ENCODE measurements at places on chromosomes 16 and 17. TPM values are rescaled to one million over a fixed set of nuclear protein-coding genes. Genes with fewer than 3 reads are reported as not detected.

Gene IL17C
- not detected for total RNA-seq

Gene SLC38A8
- not detected for total RNA-seq

Gene GHDC
- total RNA-seq, result 9.8 TPM

Gene KRTAP2-2
- not detected for total RNA-seq

Gene SSTR5
- total RNA-seq, result 0.24 TPM

Gene CORO1A
- 6.1 TPM for total RNA-seq

Gene C16orf92
- total RNA-seq, result not detected

Gene TMUB2
- 39.5 TPM for total RNA-seq

Gene ANKRD11
- total RNA-seq, result 191 TPM

Gene CDH13
- total RNA-seq, result 124 TPM

Gene TLCD3A
- 36.6 TPM for total RNA-seq

Gene TMEM114
- not detected for total RNA-seq

Gene GGA2
- total RNA-seq, result 73.1 TPM

Gene HS3ST4
- total RNA-seq, result not detected

Gene FOXN1
- total RNA-seq, result not detected

Gene MAP3K14
- 7.9 TPM for total RNA-seq

Gene FA2H
- total RNA-seq, result not detected

Gene CLUH
- total RNA-seq, result 66.2 TPM

Gene CALB2
- total RNA-seq, result not detected

Gene GAST
- not detected for total RNA-seq

Gene LGALS9B
- not detected for total RNA-seq

Gene KRT23
- total RNA-seq, result not detected

Gene MT1X
- total RNA-seq, result 19.2 TPM

Gene SMYD4
- total RNA-seq, result 14.6 TPM

Gene CACNA1H
- not detected for total RNA-seq

Gene CDYL2
- 71.3 TPM for total RNA-seq

Gene RAPGEFL1
- 13.4 TPM for total RNA-seq

Gene TEKT3
- not detected for total RNA-seq

Data from endothelial cell of umbilical vein (primary cell).